Endodermal cell (in vitro differentiated cells): ENCODE measurements at places on chromosomes 13 and 19.

DNA sequence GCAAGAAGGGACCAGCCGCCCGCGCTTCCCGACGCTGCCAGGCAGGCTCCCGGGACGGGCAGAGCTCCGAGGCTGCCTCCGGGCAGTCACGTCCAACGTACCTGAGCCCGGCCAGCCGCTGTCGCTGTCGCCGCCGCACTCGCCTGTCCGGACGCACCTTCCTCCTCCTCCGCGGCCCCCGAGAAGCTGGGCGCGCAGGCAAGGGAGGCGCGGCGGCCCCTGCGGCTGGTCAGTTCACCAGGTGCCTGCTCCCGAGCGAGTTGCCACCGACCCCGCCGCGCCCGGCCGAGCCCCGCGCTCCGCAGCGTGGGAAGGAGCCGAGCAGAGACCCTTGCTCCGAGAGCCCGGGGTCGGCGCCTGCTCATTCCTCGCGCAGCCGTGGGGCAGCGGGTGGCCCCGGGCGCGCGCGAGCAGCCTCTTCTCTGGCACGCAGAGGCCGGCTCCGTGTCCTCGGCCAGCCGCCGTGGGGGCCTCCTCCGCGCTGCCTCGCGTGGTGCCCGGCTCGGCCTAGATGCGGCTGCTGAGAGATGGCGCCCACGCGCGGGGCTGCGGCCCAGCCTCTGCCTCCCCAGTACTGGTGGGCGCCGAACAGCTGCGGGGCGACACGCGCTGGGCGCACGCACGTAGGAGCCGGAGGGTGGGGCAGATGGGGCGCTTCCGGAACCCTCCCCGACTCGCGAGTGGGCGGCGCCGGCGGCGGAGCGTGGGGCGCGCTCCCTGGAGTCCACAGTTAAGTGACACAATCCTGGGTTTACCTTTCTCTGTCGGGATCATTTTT is 419.4 kb downstream of the UQCRFS1 start:
- peak; percentile 81 for DNase-seq

DNA sequence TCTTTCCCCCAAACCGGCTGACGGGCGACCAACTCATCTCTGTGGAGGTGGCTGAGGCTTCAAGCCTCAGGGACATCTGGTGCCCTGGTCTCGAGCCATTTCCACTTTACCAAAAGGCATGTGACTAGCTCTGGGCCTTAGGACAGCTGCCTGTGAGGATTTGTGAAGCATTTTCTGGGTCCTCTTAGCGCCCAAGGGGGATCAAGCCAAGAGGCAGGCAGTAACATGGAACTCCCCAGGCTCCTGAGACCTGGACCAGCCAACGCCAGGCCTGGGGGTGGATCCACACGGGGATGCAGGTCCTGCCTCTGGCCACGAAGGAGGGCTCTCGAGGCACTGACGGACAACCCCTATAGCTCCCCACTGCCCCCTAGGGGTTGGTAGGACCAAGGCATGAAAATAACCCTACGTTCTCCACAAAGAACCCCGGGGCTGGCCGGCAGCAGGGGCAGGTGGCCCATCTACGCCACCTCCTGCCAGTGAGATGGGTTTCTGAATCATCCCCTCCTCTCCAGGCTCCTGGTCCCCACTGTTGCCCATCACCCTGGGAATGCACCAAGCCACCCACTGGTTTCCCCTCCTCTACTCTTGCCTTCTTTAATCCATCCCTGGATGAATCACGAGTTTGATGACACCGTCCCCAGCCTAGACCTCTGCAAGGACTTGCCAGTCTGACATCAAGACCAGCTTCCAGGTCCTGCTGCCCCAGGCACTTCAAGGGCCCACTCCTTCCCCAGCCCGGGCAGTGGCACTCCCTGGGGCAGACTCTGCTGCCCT is 7.0 kb upstream of the MYDGF start:
- peak; percentile 94 for DNase-seq

- no peak for DNase-seq
Measured at GRCh38 chr19:35462476-35462953, 14.5 kb downstream of the FFAR2 start.

GRCh38 chr19:55704494-55705245 is 29.6 kb downstream of the EPN1 start:
- DNase-seq: peak; percentile 59

- DNase-seq: no peak
Measured at GRCh38 chr13:62653371-62653770, 1237.7 kb upstream of the PCDH20 start.

DNA sequence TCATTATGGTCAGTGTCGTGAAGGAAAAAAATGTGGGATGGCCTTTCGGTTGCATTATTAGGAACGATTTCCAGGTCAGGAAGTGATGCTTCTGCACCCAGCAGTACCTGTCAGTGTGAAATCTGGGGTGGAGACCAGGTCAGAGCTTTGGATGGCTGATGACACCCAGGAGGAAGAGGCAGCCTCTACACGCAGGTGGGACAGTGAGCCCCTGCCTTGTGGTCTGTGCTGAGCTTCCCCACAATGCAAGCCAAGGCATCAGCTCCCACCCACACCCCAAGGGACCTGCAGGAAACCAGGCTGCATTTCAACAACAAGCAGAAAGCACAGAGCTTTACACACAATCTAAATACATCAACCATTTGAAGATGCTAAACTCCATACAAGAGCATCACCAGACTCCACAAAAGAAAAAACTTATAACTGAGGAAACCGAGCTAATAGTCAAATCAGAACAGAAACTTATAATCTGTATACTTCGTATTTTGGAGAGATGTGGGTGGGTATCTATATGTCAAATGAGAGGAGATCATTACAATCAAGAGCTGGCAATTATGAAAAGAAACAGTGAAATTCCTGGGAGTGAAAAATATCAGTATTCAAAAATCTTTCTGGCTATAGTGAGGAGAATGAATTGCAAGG is 130.1 kb downstream of the ZDHHC20 start:
- no peak for DNase-seq

DNA sequence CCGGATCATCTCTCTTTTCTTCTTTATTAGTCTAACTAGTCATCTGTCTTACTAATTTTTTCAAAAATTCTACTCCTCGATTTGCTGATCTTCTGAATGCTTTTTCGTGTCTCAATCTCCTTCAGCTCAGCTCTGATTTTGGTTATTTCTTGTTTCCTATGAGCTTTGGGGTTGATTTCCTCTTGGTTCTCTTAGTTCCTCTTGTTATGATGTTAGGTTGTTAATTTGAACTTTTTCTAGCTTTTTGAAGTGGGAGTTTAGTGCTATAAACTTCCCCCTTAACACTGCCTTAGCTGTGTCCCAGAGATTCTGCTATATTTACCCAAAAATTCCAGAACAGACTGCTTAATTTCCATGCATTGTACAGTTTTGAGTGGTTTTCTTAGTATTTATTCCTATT is 3.4 kb downstream of the FCAR start:
- DNase-seq: no peak

GRCh38 chr13:68190818-68191217 is 960.7 kb upstream of the PCDH9 start:
- DNase-seq: no peak

DNA sequence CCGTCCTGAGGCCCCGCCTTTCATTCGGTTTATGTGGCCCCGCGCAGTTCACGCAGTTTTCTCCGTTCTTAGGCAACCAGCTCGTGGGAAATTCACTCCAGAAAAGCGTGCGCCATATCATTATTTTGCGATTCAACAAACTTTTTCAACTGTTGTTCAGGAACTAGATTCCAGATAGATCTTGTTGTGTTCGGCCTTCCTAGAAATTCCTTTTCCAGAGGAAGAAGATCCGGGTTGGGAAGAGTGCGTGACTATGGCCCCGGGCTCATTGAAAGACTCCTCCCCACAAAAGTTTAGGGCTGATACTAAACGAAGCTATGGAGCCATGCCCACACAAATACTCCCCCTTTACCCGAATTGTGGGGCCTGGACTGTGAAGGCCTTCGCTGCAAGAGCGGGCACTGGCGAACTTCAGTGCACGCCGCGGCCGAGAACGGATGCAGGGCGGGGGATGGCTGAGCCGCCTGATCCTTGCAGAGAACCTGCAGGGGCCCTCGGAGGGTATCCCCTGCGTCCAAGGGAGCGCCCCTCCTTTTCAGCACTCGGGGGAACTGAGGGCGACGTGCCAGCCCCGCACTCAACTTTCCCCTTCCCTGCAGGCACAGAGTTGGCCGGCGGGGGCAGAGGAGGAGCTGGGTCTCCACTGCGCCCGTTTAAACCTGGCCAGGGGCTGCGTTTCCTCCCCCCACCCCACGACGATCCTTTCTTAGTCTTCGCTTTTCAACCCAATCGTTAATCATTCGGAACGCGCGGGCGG is 904 bp upstream of the SOX1 start:
- peak; percentile 81 for DNase-seq

GRCh38 chr13:110127986-110128511 is 178.9 kb downstream of the COL4A1 start:
- DNase-seq: no peak

DNA sequence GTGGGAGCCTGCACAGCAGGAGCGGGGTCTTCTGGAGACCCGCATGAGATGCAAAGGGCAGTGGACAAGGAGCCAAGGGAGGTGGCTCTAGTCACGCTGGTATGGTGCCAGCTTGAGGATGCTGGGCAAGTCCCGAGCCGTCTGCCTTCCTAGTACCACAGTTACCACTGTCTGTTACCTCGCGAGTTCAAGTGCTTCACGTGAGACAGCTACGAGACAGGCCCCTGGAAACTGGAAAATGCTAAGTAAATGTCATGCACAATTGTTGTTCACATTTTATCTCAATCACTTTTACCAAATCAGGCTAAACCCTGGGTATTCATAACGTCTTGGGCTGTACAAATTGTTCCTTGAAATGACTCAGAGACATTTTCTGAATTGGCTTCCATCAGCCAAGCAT is 155.7 kb downstream of the TNFRSF19 start:
- DNase-seq: no peak

DNA sequence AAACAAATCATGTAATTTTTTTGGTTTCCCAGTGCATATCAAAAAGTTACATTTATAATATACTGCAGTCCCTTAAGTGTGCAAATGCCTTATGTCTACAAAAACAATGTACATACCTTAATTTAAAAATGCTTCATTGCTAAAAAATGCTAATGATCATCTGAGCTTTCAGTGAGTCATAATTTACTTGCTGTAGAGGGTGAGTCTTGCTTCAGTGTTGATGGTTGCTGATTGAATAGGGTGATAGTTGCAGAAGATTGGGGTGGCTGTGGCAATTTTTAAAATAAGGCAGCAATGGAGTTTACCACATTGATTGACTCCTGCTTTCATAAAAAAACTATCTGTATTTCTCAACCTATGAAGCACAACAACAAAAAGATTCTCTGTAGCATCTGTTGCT is 613.9 kb downstream of the TBC1D4 start:
- DNase-seq: no peak

GRCh38 chr13:79112016-79112415 is 294.0 kb downstream of the RBM26 start:
- DNase-seq: no peak

DNA sequence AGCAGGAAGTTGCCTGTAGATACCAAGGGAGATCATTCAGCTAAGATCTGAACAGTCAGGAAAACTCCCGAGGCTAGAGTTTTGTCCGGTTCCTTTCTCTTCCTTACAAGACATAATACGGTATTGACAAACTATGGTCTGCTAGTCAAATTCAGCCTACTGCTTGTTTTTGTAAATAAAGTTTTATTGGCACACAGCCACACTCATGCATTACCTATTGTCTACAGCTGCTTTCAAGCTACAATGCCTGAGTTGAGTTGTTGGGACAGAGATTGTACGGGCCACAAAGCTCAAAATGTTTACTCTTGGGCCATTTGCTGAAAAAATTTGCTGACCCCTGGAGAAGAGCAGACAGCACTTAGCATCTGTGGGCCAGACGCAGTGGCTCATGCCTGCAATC is 2.5 kb downstream of the SLC1A6 start:
- DNase-seq: no peak

DNA sequence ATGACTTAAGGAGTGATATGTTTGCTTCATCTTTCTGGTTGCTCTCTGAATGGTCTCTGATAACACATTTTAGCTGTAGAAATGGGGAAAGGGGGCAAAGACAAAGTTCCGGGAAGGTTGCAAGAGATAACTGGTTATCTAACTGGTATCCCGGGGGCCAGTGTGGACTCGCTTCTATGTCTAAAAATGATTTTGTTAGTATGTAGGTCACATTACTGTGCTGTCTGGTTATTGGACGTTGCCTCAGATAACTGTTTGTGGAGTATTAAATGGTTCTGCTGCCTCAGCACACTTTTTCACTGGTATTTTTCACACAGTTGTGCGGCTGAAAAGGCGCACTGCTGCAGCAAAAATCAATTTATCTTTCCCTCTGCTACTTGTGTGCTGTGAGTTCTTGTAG is 63.0 kb upstream of the ZNF536 start:
- DNase-seq: peak; percentile 2

- DNase-seq: no peak
Measured at GRCh38 chr19:1634242-1634937, 18.0 kb downstream of the TCF3 start.

- DNase-seq: no peak
Measured at GRCh38 chr13:39881383-39881782, 225.9 kb downstream of the COG6 start.

DNA sequence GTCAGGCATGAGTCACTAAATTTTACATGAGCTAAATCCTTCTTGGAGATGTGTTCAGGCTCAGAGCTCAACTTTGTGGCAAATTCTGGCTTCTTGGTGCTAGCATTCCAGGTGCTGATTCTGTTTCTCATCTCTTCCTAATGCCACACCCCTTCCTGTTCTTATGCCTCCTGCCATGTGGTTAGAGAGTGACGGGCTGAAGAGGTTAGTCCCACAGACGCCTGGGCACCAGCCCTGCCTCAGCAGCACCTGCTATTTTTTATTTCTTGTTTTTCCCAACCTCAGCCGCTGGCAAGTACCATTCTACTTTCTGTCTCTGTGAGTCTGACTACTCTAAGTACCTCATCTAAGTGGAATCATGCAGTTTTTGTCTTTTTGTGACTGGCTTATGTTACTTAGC is 329.5 kb downstream of the KCNRG start:
- DNase-seq: no peak

DNA sequence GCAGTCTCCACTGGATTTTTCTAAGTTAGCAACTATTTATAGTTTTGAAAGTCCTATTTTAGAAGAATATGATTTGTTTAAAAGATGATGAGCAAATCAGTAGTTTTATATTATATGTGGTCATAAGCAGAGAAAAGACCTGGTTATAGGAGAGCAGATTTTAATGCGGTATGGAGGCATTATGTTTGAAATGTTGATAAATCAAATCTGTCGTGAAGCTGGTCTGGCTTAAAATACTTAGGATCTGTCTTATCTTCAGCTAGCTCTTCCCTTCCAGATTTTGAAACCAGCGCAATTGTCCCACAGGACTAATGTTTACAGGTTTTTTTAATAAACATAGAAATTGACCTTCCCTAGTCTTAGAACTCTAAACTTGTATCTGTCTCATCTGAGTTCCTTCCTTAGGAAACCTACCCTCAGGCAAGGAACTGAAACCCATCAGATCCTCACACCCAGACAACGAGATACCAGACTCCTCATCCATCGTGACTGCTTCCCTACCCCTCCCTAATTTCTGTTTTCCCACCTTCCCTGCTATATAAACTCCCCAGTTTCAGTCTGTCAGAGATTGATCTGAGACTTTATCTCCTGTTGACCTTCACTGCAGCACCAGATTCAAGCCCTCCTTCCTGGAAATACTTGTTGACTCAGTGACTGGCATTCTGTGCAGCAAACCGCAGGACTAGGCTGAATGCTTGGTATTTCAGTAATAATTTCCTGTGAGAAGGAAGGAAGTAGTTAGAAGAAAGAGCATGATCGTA is 37.8 kb upstream of the CXCL17 start:
- DNase-seq: peak; percentile 40
